ENCODE measurements at places on chromosomes 3 and 15. TPM values are rescaled to one million over a fixed set of nuclear protein-coding genes. Genes with fewer than 3 reads are reported as not detected.

C3orf20 gene
- 0.49 TPM for total RNA-seq

ZNF774 gene
- 8.3 TPM for total RNA-seq

SAXO2 gene
- not detected for total RNA-seq

DNA sequence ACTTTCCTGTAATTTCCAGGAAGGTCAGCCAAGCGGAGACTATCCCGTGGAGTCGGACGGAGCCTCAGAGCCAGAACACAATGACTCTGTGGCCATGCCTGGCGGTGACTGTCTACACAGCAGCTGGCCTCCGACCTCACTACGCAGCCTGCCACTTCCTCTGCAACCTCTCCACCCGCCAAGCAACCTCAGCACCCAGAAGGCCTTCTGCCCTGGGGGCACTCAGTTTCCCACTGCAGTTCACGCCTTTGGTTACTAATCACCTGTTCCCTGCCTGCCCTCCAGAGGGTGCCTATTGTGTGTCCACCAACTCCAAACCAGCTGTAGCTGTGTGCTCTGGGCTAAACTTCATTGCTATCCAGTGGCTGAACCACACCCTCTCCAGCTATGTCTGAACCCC, 44.0 kb downstream of the TM2D3 start:
- H3K27ac ChIP-seq = no peak overlapping the region
- no peaks in the 10 kb centered on the region for H3K27me3 ChIP-seq
- no peaks in the 10 kb centered on the region for H3K36me3 ChIP-seq
- H3K4me1 ChIP-seq = peaks cover under 1% of the 10 kb centered on the region
- no peak for DNase-seq

PDIA5 gene
- 18.9 TPM for total RNA-seq

SEMA3F gene
- total RNA-seq = 78.1 TPM

DGKG gene
- total RNA-seq = 2.5 TPM

GRCh38 chr15:37125143-37125542, 24.8 kb upstream of the MEIS2 start:
- no peaks in the 10 kb centered on the region for H3K27me3 ChIP-seq
- H3K4me3 ChIP-seq = no peak overlapping the region
- no peak overlapping the region for H3K27ac ChIP-seq
- no peak for DNase-seq
- no peaks in the 10 kb centered on the region for H3K36me3 ChIP-seq
- no peaks in the 10 kb centered on the region for H3K4me1 ChIP-seq

DNA sequence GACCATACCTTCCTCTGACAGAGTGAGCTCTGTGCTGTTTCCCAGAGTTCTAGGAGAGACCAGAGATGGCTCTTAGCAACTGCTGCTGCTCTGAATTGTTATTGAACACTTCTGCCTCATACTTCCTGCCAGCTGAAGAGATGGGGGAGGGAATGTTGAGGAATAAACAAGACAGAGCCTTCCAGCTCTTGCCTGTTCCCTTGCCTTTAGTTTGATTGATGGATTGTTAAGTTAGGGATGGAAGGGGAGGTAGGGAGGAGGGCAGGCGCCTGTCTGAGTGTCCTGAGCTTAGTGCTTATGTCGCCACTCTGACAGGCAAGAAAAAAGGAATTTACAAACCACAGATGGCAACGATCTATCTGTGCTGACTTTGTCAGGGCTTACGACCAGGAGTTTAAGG, 42.8 kb downstream of the ZNF609 start:
- H3K4me1 ChIP-seq = peaks cover 57% of the 10 kb centered on the region
- peak overlapping the region; percentile 30 for H3K27ac ChIP-seq
- no peak overlapping the region for H3K4me3 ChIP-seq
- H3K27me3 ChIP-seq = no peaks in the 10 kb centered on the region

DNA sequence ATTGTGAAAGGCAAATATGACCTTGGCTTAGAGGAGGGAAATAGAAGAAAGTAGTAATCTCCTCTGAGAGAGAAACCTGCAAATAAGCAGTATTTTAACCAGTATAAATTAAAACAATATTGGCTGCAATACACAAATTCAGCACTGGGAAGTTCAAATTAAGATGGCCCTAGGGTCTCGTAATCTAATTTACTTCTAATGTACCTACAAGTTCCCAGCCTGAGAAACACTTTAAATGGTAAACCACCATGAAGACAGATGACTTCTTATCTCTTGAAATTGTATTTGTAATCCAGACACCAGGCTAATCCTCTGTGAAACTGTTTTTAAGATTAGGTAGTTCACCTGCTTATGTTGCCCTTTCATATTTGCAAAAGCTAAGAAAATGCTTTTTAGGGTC, 199.7 kb downstream of the CADPS start:
- no peaks in the 10 kb centered on the region for H3K4me1 ChIP-seq
- H3K27ac ChIP-seq = no peak overlapping the region
- no peaks in the 10 kb centered on the region for H3K27me3 ChIP-seq
- no peak overlapping the region for H3K4me3 ChIP-seq
- H3K36me3 ChIP-seq = no peaks in the 10 kb centered on the region

DNA sequence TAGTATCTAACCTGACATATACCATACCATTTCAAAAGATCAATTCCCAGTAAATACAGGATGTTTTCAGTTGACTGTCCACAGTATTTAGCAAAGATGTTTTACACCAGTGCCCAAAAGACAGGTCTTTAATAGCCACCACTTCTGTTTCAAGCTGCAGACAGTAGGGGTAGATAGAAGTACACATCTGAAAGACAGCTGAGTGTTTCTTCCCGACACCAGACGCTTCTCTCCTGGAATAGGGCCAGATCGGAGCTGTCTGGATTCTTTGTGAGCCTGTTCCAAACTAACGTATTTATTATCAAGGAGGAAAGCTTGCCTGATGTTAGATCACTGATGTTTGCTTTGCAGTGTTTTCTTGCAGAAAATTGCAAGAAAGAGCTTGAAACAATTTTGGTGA, 136.1 kb upstream of the RBMS3 start:
- DNase-seq = no peak
- no peaks in the 10 kb centered on the region for H3K27me3 ChIP-seq
- no peak overlapping the region for H3K4me3 ChIP-seq
- H3K36me3 ChIP-seq = no peaks in the 10 kb centered on the region

DNA sequence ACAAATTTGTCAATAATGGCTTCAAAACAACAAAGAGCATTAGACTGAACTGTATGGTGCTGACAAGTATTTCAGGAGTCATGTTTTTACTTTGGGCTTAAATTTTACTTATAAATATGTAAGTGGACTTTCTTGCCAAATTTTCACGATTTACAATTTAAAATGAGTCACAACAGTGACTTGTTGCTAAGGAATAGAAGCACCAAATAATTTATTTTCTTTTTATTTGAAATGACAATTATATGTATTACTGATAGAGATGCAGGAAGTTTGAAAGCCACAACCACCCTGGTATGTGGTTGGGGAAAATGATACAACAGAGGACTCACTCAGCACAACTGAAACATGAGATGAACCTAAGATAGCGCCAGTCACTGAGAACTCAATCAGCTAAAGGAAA, 90.3 kb downstream of the FMN1 start:
- no peak overlapping the region for H3K27ac ChIP-seq
- H3K27me3 ChIP-seq = no peaks in the 10 kb centered on the region
- no peak overlapping the region for H3K4me3 ChIP-seq
- no peaks in the 10 kb centered on the region for H3K4me1 ChIP-seq
- DNase-seq = no peak

DNA sequence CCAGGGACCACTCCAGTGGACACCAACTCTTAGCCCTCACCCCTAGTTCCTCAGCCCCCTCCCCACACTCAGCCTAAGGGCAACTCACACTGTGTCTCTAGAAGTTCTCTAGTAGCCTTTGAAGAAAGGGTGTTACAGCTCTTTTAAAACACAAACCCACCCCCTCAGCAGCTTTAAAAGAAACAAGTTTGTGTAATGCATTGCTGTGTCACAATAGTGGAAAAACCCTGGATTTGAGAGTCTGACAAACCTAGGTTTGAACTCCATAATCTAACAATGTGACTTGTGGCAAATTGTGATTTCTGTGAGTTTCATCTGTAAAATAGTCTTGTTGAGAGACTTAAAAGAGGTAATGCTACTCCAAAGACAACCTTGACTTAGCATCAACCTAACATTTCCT, 54.0 kb downstream of the PLCH1 start:
- H3K4me1 ChIP-seq = no peaks in the 10 kb centered on the region
- no peak overlapping the region for H3K4me3 ChIP-seq
- no peaks in the 10 kb centered on the region for H3K36me3 ChIP-seq
- H3K27me3 ChIP-seq = no peaks in the 10 kb centered on the region
- no peak for DNase-seq

DNA sequence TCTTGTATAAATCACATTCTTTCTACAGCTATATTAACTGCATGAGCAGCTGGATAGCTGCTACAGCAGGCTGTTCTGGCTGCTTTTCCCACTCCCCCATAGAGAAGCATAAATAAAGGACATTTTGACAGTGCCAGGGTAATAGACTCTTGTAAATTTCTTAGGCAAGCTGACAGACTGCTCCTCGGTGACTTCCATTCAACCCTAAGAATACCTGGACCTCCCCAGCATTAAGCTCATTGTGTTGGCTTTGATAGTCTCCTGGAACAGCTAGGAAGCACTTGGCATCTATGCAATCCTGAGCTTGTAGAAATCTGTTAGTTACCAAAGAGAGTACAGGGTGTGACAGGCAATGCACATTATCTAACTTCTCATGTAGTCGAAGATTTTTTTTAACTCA, 475.4 kb downstream of the AGBL1 start:
- no peaks in the 10 kb centered on the region for H3K27me3 ChIP-seq
- no peak overlapping the region for H3K27ac ChIP-seq
- no peaks in the 10 kb centered on the region for H3K36me3 ChIP-seq
- no peak for DNase-seq
- H3K4me1 ChIP-seq = peaks cover 6% of the 10 kb centered on the region
- H3K4me3 ChIP-seq = no peak overlapping the region

- no peak for DNase-seq
- H3K4me3 ChIP-seq = no peak overlapping the region
- no peaks in the 10 kb centered on the region for H3K4me1 ChIP-seq
- H3K36me3 ChIP-seq = no peaks in the 10 kb centered on the region
These were observed 42.2 kb upstream of the POU1F1 start for GRCh38 chr3:87318617-87319021.

HDC gene
- 0.49 TPM for total RNA-seq

DNA sequence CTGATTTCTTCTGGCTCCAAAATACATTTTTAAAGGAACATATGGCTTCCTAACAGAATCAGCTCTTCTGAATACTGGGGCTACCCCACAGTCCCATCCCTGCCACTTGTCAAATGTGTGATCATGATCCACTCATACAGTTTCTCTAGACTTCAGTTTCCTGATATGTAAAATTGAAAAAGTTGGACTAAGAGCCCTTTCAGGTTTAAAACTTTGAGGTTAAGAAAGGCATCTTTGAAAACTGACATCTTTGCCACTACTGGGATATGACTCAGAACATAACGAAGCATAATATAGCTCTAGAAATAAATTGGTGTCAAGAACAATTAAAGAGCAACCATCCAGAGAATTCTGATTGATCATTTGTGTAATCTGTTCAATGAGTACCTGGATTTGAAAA, 248.3 kb downstream of the IL5RA start:
- no peaks in the 10 kb centered on the region for H3K36me3 ChIP-seq
- no peaks in the 10 kb centered on the region for H3K27me3 ChIP-seq
- DNase-seq = no peak
- no peak overlapping the region for H3K27ac ChIP-seq
- no peak overlapping the region for H3K4me3 ChIP-seq
- no peaks in the 10 kb centered on the region for H3K4me1 ChIP-seq

DNA sequence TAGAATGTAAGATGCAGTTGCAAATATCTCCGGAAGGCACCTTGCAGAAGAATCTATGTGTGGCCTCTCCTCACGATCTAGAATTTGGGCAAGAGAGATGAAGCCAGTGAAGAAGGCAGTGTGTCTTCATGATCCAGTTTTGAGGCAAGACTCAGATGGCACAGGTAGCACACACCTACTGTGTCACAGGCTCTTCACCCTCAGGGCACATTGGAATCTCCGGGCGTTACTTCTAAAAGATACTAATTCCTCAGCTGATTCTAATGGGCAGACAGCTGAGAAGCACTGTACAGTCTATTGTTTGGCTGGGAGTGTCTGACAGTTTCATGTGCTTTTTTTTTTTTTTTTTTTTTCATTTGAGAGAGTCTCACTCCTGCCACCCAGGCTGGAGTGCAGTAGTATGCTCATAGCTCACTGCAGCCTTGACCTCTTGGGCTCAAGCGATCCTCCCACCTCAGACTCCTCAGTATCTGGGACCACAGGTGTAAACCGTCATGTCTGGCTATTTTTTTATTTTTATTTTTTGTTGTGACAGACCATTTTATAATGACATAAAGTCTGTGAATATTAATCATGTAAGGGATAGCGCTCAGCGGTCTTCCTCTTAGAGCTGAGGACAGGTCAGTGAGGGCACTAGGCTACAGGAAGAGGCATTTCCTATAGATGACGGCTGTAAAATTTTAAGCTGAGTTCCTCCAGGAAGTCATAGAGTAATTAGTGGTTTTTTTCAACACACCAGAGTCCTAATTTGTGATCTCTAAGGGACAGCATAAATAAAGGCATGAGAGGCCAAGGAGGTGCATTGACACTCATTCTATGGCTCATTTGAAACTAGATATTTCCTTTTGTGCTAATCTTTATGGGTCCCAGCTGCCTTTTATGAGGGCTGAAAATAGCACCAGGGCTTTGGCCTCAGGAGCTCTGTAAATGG, 4.0 kb downstream of the C3orf52 start:
- no peaks in the 10 kb centered on the region for H3K36me3 ChIP-seq
- no peak overlapping the region for H3K27ac ChIP-seq
- no peak overlapping the region for H3K4me3 ChIP-seq

- no peaks in the 10 kb centered on the region for H3K27me3 ChIP-seq
- DNase-seq = no peak
- no peaks in the 10 kb centered on the region for H3K4me1 ChIP-seq
- no peaks in the 10 kb centered on the region for H3K36me3 ChIP-seq
- H3K4me3 ChIP-seq = no peak overlapping the region
These were observed 184.1 kb upstream of the MBNL1 start for GRCh38 chr3:152084441-152085158.

DUOX1 gene
- total RNA-seq = 98.7 TPM

- no peaks in the 10 kb centered on the region for H3K4me1 ChIP-seq
- no peak overlapping the region for H3K27ac ChIP-seq
- no peaks in the 10 kb centered on the region for H3K36me3 ChIP-seq
- H3K4me3 ChIP-seq = no peak overlapping the region
These were observed 103.8 kb downstream of the IQCH start for GRCh38 chr15:67358391-67358790.

- peaks cover 20% of the 10 kb centered on the region for H3K4me1 ChIP-seq
- no peaks in the 10 kb centered on the region for H3K27me3 ChIP-seq
- H3K4me3 ChIP-seq = no peak overlapping the region
- peaks cover 15% of the 10 kb centered on the region for H3K36me3 ChIP-seq
- no peak overlapping the region for H3K27ac ChIP-seq
These were observed 37.3 kb downstream of the CD47 start for GRCh38 chr3:108053483-108053882.

CLDN1 gene
- total RNA-seq = 48.6 TPM

DNA sequence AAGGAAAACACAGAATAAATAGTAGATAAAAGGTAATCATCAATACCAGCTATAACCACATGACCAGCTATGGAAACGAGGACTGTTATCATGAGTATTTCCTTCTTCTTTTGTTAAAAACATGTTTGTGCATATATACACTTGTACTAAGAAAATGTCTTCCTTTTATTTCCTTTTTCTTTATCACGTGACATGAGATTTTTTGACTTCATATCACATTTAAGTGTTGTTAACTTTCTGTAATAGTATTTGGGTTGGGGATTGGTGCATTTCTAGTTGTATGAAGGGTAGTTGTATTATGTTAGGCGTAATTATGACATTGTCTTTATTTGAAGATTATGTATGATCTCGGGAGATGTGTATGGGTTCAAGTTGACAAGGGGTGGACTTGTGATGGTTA, 278.5 kb upstream of the ZNF385D start:
- H3K36me3 ChIP-seq = no peaks in the 10 kb centered on the region
- no peaks in the 10 kb centered on the region for H3K27me3 ChIP-seq
- no peak overlapping the region for H3K27ac ChIP-seq
- no peak overlapping the region for H3K4me3 ChIP-seq
- no peaks in the 10 kb centered on the region for H3K4me1 ChIP-seq
- DNase-seq = no peak
